Lower lobe of right lung (tissue), 2 donors: ENCODE measurements at places on chromosomes 16 and 17. TPM values are rescaled to one million over a fixed set of nuclear protein-coding genes. Genes with fewer than 3 reads are reported as not detected.

GRCh38 chr17:47652570-47652969 is 2.9 kb downstream of the KPNB1 start:
- H3K4me3 ChIP-seq = no peak overlapping the region
- H3K27ac ChIP-seq = no peak overlapping the region
- no peak for DNase-seq
- H3K4me1 ChIP-seq = peaks cover 37% of the 10 kb centered on the region
- no peaks in the 10 kb centered on the region for H3K27me3 ChIP-seq

Gene IRX3
- total RNA-seq = 108 TPM

DNA sequence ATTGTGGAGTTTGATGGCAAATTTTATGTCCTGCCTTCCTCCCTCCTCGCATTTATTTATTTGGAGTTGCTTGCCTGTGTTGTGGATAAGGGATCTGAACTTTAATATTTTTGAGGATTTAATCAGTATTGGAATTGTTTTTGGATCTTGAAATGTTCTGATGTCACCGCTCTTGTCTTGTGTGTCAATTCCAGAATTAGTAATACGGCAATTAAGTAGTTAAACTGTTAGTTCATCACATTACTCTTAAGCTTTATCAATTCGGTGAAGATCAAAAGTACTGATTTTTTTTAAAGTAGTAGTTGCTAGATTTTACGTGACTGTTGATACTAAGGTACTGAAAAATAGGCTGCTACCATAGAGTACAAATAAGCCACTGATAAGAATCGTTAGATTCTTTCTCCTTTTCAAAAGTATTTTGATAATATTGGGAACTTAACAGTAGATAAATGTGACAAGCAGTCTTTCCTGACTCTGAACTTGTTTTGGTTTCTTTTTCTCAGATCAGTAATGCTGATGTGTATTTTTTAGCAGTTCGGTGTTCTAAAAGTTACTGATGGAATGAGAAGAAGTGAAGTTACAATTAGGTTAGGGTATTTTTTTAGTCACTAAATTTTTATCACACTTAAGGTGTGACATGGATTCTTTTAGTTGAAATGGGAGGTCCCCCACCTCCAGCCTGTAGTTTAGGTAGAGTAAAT is 2.0 kb downstream of the RBBP6 start:
- H3K4me1 ChIP-seq = peaks cover 49% of the 10 kb centered on the region
- peaks cover 8% of the 10 kb centered on the region for H3K36me3 ChIP-seq
- no peak for DNase-seq

- no peaks in the 10 kb centered on the region for H3K4me1 ChIP-seq
- H3K4me3 ChIP-seq = no peak overlapping the region
- H3K36me3 ChIP-seq = no peaks in the 10 kb centered on the region
- H3K27ac ChIP-seq = no peak overlapping the region
- no peaks in the 10 kb centered on the region for H3K27me3 ChIP-seq
Measured at GRCh38 chr17:56819431-56820145, 14.1 kb downstream of the C17orf67 start.

DNA sequence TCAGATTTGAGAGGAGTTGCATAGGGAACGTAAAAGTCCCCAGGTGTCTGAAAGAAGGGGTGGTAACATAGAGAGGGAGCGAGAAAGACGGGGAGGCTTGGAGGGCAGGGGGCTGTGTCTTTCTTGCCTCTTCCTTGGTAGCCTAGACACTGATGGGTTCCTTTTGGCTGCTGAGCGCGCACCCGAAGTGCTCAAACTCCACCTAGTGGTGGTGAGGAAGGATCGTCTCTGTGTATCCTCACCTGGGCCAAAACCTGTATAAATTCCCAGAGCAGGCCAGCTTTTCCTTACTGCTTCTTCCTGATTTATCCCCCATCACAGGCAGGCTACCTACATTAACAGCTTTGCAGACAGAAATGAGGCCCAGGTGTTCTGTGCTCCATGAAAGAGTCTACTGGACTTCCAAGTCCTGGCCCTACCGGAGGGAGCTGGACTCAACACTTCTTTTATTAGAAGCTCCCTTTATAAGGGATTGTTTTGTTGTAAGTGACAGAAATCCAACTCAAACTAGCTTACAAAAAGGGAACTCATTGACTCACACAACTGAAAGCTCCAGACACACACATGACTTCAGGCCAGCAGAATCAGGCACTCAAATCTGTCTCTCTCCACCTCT is 5.5 kb upstream of the SLC25A35 start:
- H3K27ac ChIP-seq = no peak overlapping the region
- no peaks in the 10 kb centered on the region for H3K36me3 ChIP-seq
- H3K4me3 ChIP-seq = no peak overlapping the region
- no peaks in the 10 kb centered on the region for H3K27me3 ChIP-seq

GRCh38 chr16:90077757-90078578 is 837 bp upstream of the PRDM7 start:
- H3K27me3 ChIP-seq = no peaks in the 10 kb centered on the region
- peak overlapping the region; percentile 59 for H3K27ac ChIP-seq
- H3K4me3 ChIP-seq = peak overlapping the region; percentile 49
- H3K4me1 ChIP-seq = peaks cover 13% of the 10 kb centered on the region
- no peak for DNase-seq

GRCh38 chr16:80350061-80350460 is 190.7 kb upstream of the DYNLRB2 start:
- H3K4me1 ChIP-seq = peaks cover 4% of the 10 kb centered on the region
- no peak for DNase-seq
- H3K4me3 ChIP-seq = no peak overlapping the region
- no peaks in the 10 kb centered on the region for H3K36me3 ChIP-seq

GRCh38 chr17:59074494-59074893 is 32.2 kb downstream of the TRIM37 start:
- peaks cover 80% of the 10 kb centered on the region for H3K36me3 ChIP-seq
- no peak overlapping the region for H3K4me3 ChIP-seq
- no peak for DNase-seq
- H3K4me1 ChIP-seq = no peaks in the 10 kb centered on the region
- H3K27ac ChIP-seq = no peak overlapping the region

Gene ZNF652
- total RNA-seq = 49.0 TPM

Gene IRX5
- total RNA-seq = 23.8 TPM

DNA sequence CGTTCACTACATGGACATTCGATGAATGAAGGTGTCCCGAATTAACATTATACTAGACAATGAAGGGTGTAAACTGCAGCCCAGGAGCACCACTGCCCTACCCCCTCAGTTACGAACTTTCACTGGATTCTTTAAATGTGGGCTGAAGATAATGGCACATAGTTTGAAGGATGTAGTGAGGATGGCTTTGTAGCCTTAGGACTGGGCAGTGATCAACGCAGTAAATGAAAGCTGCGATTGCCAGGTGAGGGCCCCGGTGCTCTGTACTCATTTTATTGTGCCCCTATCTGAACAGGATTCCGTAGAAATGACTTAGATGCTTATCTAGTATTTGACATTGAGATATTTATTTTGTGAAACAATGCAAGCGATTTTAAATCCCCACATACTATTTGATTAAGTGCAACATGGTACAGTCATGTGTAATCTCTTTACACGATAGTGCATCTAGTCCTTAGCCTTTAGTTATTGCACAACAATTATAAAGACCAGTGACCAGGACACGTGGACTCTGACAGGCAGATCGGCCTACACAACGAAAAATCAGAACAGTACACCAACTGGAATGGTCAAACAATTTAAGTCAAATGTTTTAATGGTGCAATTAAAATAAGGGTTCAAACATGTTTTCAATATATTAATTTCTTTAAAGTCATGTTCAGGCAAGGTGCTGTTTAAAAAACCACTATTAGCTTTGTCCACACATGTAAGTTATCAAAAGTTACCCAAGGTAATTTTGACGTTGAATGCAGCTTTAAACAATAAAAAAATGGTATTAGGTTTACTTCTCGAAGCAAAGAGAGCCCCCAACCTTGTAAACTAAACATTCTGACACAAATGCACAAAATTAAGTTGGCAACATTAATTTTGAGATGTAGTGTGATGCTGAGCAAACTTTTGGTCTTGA is 17.4 kb upstream of the ERN1 start:
- no peak for DNase-seq
- peaks cover 52% of the 10 kb centered on the region for H3K4me1 ChIP-seq
- H3K27me3 ChIP-seq = no peaks in the 10 kb centered on the region
- H3K36me3 ChIP-seq = peaks cover 19% of the 10 kb centered on the region

- H3K27me3 ChIP-seq = no peaks in the 10 kb centered on the region
Measured at GRCh38 chr17:7548585-7549400, at the start of gene TNFSF12. TNFSF12 (plus strand) TSS chr17:7549058; CDS start chr17:7549154, 96 bp downstream.

Gene C17orf67
- 3.6 TPM for total RNA-seq

DNA sequence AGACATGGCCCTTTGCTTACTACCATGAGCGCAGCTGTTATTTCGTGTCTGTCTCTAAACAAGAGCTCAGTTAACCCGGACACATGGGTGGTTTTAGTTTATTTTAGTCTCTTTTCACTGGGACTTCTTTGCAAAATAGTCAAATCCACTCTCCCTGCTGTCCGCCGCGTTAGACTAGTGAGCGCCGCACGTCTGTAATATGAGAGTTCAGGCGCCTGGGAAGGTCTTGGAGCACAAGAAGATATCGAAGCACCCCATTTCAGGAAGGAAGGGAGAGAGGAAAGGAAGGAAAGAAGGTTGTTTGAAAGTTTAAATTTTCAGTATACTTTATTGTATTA is 111.0 kb upstream of the CHMP6 start:
- H3K4me3 ChIP-seq = no peak overlapping the region
- DNase-seq = peak; percentile 10

DNA sequence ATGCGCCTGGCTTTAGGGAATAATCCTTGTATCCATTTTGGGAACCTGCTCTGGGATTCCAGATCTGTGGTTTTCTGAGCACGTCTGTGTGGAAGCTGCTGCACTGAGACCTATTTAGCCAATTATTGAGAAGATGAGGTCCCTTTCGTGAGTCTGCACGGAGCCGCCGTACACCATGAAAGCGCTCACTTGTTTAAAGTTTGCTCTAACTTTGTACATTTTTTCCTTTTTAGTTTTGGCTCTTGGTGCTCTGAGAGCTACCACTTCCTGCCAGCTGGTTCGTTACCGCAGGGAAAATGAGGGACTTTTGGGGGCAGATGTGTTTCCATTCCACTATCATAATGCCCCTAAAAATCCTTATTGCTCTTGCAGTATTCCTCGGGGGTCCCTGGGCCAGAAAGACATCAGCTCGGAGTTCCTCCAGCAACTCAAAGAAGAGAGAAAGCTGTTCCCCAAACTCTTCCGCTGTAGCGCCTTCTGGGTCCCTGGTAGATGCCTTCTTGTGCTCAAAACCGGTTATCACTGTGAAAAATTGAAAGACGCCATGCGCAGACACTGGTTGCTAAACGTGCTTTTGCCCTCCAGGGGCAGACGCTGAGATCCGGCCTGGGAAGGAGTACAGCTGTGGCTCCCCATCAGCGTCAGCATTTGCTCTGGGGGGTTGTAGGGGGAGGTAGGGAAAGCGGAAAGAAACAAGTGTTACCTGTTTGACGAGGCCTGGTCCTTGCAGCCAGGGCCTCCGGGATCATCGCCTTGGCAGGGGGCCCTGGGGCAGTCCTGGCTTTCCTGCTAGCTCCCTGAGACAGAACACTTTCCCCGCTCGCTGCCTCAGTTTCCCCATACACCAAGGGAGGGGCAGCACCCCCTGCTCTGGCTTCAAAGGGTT is 238.1 kb downstream of the MRTFB start:
- no peak for DNase-seq
- no peak overlapping the region for H3K27ac ChIP-seq
- no peaks in the 10 kb centered on the region for H3K36me3 ChIP-seq
- H3K4me1 ChIP-seq = peaks cover 11% of the 10 kb centered on the region

DNA sequence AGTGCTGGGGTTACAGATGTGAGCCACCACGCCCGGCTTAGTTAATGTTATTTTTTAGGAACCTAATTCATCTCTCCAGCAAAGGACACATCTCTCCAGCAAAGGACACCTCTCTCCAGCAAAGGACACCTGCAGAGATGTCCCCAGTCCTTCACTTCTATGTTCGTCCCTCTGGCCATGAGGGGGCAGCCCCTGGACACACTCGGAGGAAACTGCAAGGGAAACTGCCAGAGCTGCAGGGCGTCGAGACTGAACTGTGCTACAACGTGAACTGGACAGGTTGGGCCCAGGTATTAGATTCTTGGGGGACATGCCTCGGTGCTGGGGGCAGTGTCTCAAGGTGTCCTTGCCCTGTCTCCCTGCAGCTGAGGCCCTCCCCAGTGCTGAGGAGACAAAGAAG is 4.7 kb downstream of the PFAS start:
- no peak for DNase-seq
- peaks cover 52% of the 10 kb centered on the region for H3K36me3 ChIP-seq
- peaks cover 9% of the 10 kb centered on the region for H3K4me1 ChIP-seq
- no peak overlapping the region for H3K4me3 ChIP-seq

DNA sequence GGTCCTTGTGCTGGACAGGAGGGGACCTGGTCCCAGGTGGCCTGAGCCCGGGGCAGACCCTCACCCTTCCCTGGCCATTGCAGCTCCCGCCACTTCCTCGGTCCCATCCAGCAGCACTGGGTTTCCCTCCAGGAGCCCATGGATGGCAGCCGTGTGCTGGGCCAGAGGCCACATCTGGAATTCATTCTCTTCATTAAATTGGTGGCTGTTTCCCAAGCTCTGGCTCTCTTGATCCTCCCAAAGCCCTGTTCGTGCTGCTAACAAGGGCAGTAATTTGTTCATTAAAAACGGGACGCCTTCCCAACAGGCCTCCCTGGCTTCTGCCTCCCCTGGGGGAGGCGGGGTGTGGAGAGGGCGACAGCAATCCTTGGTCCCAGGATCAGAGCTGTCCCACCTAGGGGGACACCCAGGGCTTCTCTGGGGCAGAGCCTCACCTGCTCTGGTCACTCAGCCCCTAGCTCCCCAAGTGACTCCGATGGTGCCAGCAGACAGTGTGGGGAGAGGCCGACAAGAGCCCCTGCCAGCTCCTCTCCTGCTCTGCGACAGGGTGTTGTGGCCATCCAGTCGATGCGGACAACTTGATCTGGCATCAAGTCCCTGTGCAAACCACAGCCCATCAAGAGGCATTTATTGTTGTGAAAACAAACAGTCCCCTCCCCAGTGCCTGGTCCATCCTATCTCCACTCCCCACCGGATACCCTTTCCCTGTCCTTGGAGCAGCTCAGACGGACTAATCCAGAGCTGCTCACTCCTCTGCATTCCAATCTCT is 44.0 kb downstream of the SDK2 start:
- no peak overlapping the region for H3K4me3 ChIP-seq
- DNase-seq = no peak
- H3K27ac ChIP-seq = no peak overlapping the region
- H3K36me3 ChIP-seq = no peaks in the 10 kb centered on the region

Gene ERN2
- 4.9 TPM for total RNA-seq

Gene OR1E2
- not detected for total RNA-seq

DNA sequence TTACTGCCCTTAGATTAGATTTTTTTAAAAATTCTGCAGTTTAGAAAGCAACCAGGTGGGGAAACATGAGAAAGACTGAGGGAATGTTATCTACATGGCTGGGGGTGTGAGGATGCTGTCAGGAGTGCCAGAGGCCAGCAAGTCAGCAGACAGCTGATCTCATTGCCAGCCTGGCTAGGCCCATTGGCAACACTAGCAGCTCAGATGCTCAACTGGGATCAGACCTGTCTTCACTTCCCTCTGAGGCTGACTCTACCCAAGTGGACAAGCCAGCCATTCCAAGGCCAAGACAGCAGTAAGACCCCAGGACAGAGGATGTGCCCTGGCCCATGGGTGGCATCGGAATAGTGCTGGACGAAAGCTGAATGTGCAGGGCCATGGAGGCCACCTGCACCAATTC is 96.2 kb downstream of the TMEM132E start:
- no peak for DNase-seq
- no peak overlapping the region for H3K27ac ChIP-seq
- no peaks in the 10 kb centered on the region for H3K4me1 ChIP-seq
- H3K27me3 ChIP-seq = no peaks in the 10 kb centered on the region

GRCh38 chr16:49276646-49277385 is 4.8 kb downstream of the CBLN1 start:
- H3K27ac ChIP-seq = no peak overlapping the region
- no peak for DNase-seq
- H3K36me3 ChIP-seq = no peaks in the 10 kb centered on the region
- H3K4me3 ChIP-seq = no peak overlapping the region
